ENCODE measurements at places on chromosomes 16 and 17.

DNA sequence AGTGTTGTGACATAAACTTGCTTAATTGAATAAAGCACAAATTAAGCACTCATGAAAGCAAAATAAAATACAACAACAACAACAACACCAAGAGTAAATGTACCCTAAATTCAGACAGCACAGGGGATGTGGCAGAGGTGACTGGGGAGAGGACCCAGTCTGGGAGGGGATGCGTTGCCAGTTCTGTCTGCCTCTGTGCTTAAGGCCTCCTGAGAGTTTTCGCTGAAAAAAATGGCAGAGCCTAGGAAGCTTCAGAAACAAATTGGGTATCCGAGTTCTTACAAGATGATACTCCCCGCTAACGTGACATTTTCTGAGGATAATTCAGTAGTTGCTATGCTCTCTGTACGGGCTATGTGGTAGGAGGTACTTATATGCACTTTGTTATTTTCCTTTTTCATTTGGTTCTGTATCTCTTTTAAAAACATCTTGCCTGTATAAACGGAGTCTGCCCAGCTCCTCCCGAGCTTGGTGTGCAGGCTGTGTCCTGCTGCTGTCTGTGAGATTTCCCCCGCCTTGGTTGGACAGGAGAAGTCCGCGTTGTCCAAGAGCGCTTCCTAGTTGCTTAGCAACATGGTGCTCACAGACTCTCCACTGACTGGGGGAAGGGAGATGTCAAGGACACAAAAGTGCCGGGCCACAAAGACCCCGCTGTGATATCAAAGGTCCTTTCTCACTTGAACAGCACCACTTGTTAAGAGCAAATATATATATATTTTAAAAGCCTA is 134.2 kb upstream of the CPHXL start:
- DNase-seq, result no peak

DNA sequence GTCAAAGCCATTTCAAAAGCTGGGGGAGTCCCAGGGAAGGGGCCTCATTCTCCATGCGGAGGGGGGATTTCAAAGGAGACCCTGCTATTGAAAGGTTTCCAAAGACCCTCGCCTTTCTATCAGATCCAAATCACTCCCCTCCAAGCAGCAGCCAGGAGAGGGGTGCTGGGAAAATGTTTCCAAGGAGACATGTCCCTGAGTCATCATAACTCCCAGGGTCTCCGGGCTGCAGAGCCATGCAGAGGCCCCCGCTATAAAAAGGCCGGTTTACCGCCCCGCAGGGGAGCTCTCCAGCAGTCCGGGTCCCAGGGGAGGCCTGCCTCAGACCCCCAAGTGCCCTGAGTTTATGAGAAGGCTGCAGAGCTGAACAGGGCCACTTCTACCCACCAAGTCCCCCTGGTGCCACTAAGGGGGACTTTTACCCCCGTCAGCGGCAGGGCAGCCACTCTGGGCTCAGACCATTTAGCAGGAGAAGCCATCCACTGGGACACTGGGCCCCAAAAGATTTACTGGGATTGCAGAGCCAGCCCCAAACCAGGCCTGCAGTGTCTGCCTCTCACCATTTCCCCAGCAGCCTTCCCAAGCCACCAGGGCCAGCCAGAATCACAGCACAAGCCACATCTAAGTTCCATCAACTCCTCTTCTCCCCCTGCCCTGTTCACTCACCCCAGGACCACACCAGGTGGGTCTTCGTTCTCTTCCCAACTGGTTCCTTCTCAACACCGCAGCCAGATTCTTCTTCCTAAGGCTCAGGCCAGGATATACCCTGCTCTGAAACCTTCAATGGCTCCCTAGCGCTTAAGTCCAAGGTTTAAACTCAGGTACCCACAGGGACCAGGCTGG is 234.4 kb downstream of the ZNF423 start:
- no peak for DNase-seq

- no peak for DNase-seq
Measured at GRCh38 chr17:38597375-38597774, 8.4 kb downstream of the SRCIN1 start.

GRCh38 chr17:7352910-7353635 is 1.1 kb downstream of the KCTD11 start:
- no peak for DNase-seq

DNA sequence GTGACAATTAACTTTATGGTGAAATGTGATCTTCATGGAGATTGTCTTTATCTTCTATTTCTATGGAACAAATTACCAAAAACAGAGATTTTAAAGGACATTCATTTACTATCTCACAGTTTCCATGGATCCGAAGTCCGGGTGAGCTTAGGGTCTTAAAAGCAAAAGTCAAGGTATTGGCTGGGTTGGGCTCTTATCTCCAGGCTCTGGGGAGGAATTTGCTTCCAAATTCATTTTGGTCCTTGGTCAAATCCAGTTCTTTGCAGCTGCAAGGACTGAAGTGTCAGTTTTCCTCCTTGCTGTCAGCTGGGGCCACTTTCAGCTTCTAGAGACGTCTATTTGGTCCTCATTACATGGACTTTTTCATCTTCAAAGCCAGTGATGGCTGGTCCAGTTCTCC is 395.8 kb upstream of the MAF start:
- DNase-seq, result no peak

- DNase-seq, result no peak
Measured at GRCh38 chr17:74605361-74605760, 13.3 kb upstream of the CD300LD start.

- DNase-seq, result no peak
Measured at GRCh38 chr17:11245791-11246190, 4.8 kb downstream of the SHISA6 start.

DNA sequence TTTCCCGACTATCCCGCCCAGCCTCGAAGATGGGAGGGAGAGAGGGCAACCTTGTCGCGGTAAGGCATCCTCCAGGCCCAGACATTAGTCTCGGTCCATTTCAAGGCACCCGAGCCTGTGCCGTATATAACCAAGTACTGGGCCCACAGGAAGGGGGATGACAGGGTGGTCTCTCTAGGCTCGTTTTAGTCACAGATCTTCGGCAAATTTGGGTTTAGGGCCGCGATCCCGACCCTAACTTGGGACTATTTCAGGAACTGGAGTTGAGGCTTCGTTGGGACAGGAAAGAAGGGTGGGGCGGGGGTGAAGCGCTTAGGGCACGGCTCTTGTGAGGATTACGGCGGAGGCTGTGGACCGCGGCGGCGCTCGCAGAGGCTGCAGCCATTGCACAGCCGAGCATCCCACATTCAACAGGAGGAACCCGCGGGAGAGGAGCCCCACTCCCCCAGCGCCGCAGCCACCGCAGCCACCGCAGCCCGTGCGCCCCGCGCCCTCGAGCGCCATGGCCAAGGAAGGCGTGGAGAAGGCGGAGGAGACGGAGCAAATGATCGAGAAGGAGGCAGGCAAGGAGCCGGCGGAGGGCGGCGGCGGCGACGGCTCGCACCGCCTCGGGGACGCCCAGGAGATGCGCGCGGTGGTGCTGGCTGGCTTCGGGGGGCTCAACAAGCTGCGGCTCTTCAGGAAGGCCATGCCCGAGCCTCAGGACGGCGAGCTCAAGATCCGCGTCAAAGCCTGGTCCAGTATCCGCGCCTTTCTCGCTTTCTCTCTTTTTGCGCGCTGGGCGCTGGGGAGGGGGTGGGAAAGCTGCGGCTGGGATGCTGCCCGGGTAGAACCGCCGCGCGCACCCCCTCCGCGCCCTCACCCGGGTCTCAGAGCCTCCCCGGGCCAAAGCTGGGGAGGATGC is at the start of gene VAT1L:
Gene VAT1L (plus strand): TSS at position 384 of the 904 bp plus-strand sequence. CDS start 119 bp downstream, at position 503.
- no peak for DNase-seq

DNA sequence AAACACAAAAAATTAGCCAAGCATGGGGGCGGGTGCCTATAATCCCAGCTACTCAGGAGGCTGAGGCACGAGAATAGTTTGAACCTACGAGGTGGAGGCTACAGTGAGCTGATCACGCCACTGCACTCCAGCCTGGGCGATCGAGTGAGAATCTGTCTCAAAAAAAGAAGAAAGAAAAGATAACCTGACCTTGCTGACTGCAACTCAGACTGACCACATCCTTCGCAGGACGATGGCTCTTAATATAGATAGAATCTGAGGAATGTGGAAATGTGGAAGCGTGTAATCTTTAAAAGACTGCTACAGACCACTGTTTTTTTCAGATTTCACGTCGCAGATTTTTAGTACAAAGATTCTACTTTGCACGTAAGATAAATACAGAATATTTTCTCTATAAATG is 37.8 kb downstream of the KLHDC4 start:
- no peak for DNase-seq

DNA sequence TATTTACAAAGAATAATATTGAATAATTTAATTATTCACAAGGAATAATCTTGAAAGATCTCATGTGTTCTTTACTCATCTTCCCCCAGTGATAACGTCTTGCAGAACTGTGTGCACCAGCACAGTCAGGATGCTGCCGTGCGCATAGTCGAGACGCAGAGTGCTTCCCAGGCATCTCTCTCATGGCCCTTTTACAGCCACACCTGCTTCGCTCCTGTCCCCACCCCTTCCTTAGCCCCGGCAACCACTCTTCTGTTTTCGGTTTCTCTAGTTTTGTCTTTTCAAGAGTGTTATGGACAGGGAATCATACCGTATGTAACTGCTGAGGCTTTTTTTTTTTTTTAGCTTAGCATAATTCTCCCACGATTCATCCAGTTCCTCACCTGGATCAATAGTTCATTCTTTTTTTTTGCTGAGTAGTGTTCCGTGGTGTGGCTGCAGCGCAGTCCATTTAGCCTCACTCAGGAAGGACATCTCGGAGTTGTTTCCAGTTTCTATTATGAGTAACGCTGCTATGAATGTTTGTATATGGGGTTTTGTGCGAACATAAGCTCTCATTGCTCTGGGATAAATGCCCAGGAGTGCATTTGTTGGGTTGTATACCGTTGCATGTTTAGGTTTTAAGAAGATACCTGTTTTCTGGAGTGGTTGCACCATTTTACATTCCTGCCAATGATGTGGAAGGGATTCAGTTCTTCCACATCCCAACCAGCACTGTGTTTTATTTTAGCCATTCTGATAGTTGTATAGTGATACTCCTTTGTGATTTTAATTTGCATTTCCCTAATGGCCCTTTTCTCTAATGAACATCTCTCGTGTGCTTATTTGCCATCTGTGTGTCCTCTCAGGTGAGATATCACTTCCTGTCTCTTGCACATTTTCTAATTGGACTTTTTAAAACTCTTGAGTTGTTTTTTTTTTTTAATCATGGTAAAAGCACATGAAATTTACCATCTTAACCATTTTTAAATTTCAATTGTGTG is 47.6 kb downstream of the SEC14L1 start:
- no peak for DNase-seq

- no peak for DNase-seq
Measured at GRCh38 chr16:16915771-16916170, 536.8 kb downstream of the NPIPA7 start.

GRCh38 chr16:87762071-87762571 is 3.7 kb downstream of the KLHDC4 start:
- DNase-seq, result no peak

DNA sequence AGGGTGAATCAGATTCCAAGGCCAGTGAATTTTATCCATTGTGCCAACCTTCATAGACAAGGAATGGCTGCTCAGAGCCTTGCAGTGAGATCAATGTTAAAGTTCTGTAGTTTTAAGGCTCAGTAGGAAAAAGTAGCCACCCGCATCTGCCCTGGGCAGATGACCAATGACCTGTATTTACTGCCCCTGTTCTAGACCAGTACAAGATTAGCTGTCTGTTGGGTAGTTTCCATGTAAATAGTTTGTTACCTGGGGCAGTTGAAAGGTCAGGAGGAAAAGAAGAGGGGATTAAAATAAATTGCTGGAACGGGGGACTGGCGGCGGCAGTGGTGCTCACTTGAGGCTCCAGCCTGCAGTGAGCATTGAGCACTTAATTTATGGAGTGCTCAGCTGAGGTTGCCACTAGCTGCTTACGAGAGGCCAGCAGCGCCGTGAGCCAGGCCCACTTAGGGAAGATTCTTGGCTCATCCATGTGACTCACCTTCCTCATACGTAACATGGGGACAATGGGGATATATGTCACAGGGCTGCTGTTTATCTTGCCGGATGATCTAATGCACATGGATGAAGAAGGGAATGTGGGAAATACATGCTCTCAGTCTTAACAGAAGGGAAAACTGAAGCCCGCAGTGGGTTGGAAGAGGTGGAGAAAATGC is 10.7 kb upstream of the NOS2 start:
- no peak for DNase-seq

DNA sequence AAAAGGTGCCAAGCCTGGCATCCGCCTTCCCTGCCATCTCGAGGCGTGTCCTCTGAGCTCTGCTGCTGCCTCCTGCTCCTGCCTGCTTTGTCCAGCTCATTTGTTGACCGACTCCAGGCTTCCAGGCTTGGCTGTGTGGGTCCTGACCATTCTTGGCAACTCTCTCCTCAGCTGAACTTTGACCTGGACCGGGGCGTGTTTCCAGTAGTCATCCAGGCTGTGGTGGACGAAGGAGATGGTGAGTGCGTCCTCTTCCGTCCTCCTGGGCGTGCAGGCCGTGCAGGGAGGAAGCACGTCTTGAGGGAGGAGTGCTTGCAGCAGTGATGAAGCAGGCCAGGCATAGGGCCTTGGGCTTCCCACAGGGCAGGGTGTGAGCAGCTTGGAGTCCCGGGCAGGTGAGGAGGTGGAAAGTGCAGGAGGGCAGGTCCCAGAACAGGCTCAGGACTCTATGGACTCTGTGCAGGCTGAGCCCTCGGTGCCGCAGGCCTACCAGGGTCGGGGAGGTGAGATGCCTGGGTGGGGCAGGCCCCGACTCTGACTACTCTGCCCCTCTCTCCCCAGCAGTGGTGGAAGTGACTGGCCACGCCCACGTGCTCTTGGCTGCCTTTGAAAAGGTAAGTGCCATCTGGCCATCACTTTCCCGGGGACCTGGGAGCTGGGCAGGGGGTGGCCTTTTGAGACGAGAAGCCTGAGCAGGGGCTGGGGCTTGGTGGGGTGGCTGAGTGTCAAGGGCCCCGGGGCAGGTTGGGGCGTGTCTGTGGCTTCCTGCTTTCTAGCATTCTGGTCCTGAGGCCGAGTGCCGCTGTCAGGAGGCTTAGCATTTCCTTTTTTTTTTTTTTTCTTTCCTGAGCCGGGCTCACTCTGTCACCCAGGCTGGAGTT is 28.6 kb upstream of the NUDT16L1 start:
- DNase-seq, result peak; percentile 76

DNA sequence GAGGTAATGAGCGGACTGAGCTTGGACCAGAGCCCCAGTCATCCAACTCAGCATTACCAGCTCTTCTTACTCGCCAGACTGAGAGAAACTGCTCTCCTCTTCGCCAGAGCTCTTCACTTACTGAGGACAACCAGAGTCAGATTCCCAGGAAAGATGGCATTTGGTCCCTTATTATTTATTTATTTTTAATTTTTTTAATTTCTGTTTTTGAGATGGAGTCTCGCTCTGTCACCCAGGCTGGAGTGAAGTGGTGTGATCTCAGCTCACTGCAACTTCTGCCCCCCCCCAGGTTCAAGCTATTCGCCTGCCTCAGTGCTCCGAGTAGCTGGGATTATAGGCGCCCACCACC is 23.3 kb downstream of the DEXI start:
- no peak for DNase-seq

DNA sequence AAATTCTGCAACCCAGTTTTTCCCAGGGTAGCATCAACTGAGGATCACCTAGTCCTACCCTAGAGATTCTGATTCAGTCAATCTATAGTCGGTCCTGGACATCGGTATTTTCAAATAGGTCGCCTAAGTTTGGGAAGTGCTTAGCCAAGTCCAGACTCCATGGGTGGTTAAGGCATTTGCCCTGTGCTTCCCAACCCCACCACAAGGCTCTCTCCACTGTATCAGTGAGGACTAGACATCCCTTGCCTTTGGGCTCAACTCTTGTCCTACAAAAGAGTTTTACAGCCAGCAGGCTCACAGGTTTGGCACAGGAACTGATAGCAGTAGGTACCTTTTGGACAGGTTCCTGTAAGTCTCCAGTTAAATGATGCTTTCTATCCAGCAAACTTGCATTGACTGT is 13.8 kb downstream of the HYDIN start:
- no peak for DNase-seq

- DNase-seq, result no peak
Measured at GRCh38 chr16:11550791-11551498, 35.8 kb downstream of the LITAF start.
